ENCODE measurements at places on chromosomes 13 and 19. TPM values are rescaled to one million over a fixed set of nuclear protein-coding genes. Genes with fewer than 3 reads are reported as not detected.

GRCh38 chr13:109436841-109437240, 349.5 kb downstream of the IRS2 start:
- DNase-seq, result no peak

- no peak for DNase-seq
Measured at GRCh38 chr13:76425935-76426334, 460.3 kb downstream of the KCTD12 start.

GRCh38 chr13:74920920-74921319, 561.0 kb downstream of the TBC1D4 start:
- no peak for DNase-seq

GRCh38 chr13:63909726-63910375, 2494.2 kb upstream of the PCDH20 start:
- no peak for DNase-seq

- DNase-seq, result no peak
Measured at GRCh38 chr13:61466280-61466679, 50.6 kb upstream of the PCDH20 start.

Gene SIGLEC12
- total RNA-seq, result not detected

Gene MBD3L3
- total RNA-seq, result not detected

Gene EGLN2
- 87.9 TPM for total RNA-seq

DNA sequence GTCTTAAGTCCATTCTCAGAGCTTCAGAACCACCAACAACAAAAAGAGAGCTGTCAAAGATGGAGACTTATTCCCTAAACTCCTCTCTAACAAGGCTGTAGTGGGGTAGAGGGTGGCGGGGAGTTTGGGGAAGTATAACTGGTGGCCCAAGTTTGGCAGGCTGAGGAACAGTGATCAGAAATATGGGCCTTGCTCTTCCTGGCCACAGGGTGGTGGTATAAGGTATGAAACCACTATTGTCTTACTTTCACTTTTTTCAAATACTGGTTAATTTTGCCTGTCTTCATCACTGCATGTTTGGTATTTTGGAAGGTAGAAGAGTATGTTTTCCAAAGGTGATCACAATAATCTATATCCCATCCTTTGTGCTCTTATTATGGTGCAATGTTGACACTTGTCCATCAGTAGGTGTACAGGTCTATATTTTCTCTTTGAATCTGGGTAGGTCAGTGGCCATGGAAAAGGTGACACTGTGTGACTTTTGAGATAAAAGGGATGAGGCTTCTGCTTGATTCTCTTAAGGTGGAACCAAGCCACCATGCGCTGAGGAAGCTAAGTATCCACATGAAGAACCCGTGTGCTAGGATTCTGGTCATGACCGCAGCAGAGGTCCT, 23.2 kb upstream of the GPC5 start:
- peak; percentile 85 for DNase-seq

- DNase-seq, result no peak
Measured at GRCh38 chr19:45938733-45939319, 24.2 kb upstream of the NANOS2 start.

DNA sequence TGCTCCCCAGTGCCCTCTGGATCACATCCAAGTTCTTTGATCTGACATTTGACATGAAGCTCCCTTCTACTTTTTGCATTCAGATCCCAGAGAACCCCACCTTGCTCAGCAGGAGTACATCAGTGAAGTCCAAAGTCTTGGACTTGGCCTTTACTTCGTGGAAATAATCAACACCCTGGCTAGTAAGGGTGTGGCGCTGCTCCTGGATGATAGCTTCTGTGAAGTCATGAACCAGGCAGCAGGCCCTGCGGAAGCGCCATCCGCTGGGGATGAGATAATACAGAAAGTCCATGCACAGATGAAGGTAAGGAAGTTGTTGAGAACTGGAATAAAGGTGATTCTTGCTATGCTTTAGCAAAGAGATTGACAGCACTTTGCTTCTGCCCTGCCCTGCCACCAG, 43.2 kb downstream of the OR10H4 start:
- no peak for DNase-seq

- DNase-seq, result no peak
Measured at GRCh38 chr19:43658001-43658400, 12.0 kb downstream of the PLAUR start.

Gene LRG1
- total RNA-seq, result 1.9 TPM

Gene TPTE2
- total RNA-seq, result 0.30 TPM

GRCh38 chr19:7153022-7153421, 83.5 kb downstream of the ZNF557 start:
- no peak for DNase-seq

GRCh38 chr19:42269478-42270345, 660 bp downstream of the CIC start:
- DNase-seq, result no peak

Gene PSPN
- total RNA-seq, result 2.9 TPM

DNA sequence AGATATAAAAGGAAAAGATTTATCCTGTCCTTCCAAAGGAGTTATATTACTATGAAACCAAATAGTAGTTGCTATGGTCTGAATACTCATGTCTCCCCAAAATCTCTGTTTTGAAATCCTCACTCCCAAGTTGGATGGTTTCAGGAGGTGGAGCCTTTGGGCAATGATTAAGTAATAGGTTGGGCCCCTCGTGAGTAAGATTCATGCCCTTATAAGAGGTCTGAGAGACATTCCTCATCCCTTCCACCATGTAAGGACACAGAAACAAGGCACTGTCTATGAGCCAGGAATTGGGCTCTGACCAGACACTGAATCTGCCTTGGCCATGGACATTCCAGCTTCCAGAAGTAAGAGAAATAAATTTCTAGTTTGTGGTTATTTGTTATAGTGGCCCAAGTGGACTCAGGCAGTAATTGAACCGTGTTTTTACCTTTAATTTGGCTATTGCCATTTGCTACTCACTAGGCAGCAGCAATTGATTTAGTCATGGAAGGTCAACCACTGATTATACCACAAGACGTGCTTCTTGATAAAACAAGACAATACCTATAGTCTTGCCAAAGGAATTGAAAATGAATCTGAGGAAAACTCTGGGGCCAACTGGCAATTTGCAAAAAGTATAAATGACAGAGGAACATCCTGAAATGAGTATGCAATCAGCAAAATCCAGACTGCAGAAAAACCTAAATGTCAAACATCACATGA, 717.4 kb upstream of the SPRY2 start:
- no peak for DNase-seq

DNA sequence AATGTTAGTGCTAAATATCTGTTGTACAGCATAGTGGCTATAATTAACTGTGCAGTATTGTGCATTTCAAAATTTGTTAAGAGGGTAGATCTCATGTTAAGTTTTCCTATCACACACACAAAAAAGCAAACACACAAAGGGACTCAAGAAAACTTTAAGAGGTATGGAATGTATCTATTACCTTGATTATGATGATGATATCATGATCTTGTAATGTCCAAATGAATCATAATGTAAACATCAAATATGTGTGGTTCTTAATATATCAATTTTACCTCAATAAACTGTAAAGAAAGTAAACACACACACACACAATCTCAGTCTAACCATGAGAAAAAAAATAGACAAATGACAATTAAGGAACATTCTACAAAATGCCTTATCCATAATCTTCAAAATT, 934.6 kb downstream of the SLITRK1 start:
- no peak for DNase-seq

- no peak for DNase-seq
Measured at GRCh38 chr13:32503727-32504126, 34.9 kb downstream of the N4BP2L2 start.

Gene APLP1
- 0.70 TPM for total RNA-seq

GRCh38 chr19:29927944-29928625, 14.0 kb upstream of the URI1 start:
- DNase-seq, result peak; percentile 55

DNA sequence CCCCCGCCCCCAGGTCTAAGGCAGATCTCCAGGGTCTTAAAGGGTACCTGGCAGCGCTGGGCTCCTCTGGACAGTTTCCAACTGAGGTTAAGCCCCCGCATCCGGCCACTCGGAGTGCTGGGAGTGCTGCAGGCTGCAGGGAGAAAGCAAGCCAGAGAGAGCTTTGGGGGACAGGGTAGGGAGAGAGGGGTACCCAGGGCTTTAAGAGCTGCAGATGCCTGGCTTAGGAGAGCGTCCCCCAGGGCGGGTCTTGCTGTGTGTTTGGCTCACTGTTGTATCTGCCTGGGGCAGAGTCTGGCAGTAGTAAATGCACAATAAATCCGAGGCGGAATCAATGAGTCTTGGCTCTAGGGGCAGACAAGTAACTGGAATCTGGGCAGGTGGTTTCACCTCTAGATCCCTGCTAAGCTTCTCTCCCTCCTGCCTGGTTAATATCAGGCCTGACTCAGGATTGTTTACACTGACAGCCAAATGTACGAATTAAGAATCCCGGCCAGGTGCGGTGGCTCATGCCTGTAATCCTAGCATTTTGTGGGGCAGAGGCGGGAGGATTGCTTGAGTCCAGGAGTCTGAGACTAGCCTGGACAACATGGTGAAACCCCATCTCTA, 798 bp upstream of the COX6B2 start:
- no peak for DNase-seq

DNA sequence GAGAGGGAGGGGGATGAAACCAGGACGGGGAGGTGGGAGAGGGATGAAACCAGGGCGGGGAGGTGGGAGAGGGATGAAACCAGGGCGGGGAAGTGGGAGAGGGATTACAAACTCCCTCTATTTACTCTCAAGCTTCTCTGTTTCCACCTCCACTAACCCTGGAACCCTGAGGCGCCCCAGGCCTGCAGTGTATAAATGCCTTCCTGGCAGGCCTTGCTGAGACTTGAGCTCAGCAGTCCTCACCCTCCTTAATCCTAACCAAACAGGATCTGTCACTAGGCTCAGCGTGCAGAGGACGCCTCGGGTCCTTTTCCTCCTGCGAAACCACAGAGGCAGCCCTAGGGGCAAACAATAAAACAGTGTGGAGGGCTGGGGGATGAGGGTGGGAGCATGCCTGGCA, 32.1 kb upstream of the OR1M1 start:
- DNase-seq, result no peak

DNA sequence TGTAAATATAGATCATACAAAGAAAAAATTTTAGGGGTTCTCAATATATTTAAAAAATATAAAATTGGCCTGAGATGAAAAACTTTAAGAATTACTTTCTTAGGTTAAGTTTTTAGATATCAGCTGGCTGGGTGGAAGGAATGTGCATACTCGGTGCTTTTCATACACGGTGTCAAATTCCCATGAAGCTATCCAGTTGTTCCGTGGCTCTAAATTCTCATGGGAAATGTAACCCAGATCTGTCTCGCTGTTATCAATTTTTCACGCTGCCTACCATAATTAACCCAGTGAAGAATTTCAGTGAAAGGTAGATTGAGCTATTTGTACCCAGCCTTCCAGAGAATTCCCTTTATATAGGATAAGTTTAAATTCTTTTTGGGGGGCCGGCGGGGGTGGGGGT, 11.6 kb upstream of the ZNF835 start:
- DNase-seq, result no peak

GRCh38 chr13:101944521-101944920, 457.3 kb downstream of the FGF14 start:
- DNase-seq, result no peak

DNA sequence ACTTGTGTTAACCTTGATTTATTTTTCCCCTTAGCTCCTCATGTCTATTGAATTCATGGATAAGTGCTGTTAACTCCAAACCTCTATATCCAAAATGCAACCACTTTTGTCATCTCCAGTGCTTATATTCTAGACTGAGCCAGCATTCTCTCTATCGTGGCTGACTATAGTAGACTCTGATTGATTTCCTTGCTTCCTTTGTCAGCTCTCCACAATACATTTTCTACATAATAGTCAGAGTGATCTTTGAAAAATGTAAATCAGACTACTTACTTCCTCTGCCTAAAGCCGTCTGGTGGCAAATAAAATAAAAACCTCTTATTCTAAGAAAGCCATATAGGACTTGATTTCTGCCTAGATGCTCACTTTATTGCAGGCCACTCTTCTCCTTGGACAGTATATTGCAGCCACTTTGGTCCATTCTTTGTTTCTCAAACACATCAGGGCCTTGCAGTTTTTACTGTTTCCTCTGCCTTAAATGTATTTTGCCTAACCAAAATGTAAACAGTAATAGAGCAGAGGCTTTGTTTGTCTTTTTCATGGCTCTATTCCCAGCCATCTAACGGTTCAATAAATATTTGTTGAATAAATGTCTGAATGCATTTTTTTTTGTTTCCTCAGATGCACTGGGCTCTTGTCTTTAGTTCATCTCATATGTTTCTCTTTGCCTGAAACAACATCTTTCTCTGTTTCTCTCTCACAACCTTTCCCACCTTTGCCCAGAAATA, 243.6 kb upstream of the CSNK1A1L start:
- no peak for DNase-seq

GRCh38 chr13:107650081-107650701, 565.1 kb downstream of the LIG4 start:
- DNase-seq, result peak; percentile 37

Gene TUBA3C
- total RNA-seq, result not detected

DNA sequence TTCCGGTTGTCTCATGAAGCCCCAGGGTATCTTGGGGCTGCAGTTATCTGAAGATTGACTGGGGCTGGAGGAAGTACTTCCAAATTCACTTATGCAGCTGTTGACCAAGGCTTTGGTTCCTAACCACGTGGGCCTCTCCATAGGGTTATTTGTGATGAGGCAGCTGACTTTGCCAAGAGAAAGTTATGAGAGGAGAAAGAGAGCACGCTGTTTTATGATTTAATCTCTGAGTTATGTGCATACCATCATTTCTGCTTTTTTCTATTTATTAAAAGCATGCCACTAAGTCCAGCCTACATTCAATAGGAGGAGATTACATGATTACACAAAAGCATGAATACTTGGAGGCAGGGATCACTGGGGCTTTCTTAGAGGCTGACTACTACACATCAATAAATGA, 215.5 kb downstream of the NHLRC3 start:
- DNase-seq, result no peak

Gene DOCK6
- 78.2 TPM for total RNA-seq

DNA sequence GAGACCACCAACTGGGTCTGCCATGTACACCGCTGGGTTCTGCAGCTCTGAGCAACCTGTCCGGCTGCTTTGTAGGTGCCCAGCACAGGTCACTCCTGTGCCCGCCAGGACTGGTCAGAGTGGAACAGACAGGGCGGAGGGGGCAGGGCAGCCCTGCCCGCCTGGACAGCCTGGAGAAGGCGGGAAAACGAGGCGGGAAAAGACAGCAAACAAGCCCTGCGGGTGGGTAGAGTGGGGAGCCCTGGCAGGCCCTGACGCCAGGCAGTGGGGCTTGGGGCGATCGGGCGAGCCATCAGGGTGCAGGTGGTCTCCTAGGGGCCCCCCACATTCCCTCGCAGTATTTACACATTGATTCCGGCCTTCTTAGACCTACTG, 533 bp upstream of the UHRF1 start:
- DNase-seq, result no peak
